ENCODE measurements at places on chromosomes 16 and 17.

DNA sequence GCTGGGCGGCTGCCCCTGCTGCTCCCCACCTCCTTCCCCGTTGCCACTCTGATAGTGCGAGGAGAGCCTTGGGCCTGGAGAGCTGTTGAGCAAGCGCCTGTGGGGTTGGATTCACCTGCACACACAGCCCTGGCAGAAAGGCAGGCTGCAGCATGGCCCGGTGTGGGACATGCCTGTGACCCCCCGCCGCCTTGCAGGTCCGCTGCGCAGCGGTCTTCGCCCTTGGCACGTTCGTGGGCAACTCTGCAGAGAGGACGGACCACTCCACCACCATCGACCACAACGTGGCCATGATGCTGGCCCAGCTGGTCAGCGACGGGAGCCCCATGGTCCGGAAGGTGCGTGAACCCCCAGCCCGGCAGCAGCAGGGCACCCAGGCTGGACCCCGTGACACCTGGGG lies 106.8 kb upstream of the CHMP6 start:
- no peak for DNase-seq

GRCh38 chr16:62764572-62764971 lies 728.3 kb upstream of the CDH8 start:
- DNase-seq, result no peak

DNA sequence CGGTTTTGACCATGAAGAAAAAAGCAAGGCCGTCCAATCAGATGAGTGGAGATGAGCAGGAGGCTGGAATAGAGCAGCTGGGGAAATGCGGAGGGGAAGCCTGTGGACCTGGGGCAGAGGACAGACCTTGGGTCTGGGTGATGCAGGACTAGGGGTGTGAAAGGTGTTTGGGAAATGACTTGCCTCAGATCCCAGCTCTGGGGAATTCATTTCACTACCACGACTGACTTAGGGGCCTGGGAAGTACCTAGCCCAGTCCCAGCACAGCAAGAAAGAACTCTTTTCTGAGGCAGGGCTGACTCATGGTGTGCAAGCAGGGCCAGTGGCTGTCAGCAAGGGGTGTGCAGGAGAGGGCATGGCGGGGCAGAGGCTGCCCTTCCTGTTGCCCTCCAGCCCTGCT lies 14.8 kb downstream of the DNAI2 start:
- peak; percentile 61 for DNase-seq

DNA sequence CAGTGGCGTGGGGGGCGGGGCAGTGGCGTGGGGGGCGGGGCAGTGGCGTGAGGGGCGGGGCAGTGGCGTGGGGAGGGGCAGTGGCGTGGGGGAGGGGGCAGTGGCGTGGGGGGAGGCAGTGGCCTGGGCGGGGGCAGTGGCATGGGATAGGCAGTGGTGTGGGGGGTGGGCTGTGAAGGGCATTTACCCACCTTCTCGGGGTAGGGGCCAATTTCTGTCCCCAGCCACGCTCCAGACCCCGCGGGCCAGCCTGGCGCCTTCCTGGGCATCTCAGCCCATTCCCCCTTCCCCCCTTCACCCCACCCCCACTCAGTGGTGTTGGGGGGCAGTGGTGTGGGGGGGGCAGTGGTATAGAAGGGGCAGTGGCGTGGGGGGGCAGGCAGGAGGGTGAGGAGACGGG lies 92.7 kb downstream of the LITAF start:
- DNase-seq, result no peak

DNA sequence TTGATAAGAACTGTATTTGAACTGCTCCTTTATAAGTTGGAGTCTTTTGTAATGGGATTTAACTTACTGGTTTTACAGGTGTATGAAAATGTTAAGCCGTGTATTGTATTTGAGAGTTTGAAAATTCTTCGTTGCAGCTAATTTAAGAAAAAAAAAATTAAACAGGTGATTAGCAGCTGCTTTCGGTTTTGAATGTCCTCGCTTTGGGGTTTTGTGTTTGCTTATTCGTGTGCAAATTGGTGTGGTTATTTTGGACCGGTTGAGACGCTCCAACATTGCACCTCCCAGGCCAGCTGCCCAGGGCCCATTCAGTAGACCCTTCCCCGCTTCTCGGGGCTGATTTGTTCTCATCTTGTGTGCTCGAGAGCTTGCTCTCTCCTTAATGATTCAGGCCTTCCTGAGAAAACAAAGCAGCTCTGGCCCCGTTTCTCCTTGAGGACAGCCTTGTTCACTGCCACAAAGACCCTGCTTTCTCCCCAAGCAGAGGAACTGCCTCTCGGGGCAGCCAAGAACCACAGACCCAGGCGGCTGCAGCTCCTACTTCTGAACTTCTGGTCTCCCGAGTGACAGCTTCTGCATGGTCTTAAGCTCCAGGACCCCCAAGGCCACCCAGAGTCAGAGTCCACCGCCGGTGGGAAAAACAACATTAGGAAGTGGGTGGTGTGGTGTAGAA lies 100.5 kb downstream of the MSI2 start:
- no peak for DNase-seq

GRCh38 chr17:77724876-77725615 lies 233.5 kb upstream of the TNRC6C start:
- no peak for DNase-seq

DNA sequence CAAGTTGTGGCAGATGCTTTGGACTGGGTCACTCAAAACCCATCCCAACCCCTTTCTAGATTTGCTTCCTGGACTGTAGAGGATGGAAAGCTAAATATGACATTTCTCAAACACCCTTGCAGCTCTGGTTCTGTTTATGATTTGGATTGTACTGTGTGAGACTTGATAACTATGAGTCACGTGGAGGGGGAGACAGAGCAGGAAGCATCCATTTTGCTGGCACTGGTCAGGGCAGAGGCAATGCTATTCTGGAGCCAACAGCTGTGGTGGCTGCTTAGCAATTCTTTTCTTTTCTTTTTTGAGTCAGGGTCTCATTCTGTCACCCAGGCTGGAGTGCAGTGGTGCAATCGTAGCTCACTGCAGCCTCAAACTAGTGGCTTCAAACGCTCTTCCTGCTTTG lies 13.6 kb upstream of the TERF2 start:
- DNase-seq, result peak; percentile 14

- peak; percentile 57 for DNase-seq
These were observed 4.4 kb downstream of the CACNA1G start for GRCh38 chr17:50564916-50565315.

DNA sequence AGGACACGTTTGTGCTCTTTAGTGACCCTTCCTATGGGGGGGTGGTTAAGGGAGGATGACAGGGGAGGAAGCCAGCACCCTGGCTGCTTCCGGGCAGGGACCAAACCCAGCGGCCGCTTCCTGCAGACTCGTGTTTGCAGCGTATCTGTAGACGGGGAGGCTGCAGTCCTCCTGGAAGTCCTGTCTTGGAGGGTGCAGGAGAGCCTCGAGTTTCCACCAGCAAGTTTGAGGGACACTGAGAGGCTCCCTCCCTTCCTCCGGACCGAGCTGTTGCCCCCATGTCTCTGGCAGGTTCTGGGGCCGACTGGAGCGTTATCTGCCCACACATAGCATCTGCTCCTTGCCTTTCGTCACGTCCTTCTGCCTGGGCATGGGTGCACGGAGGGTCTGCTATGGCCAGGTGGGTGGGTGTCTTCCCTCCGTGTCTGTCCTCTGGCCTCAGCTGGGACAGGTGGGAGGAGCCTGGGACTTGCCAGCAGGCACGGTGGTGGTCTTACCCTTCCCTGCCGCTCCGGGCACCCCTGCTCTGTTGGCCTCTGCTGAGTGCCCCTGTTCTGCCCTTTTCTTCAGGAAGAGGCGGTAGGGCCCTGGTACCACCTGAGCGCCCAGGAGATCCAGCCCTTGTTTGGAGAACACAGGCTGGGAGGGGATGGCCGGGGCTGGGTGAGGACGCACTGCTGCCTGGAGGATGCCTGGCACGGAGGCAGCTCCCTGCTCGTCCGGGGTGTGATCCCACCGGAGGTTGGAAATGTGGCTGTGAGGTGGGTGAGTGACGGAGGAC lies 8.8 kb downstream of the ENGASE start:
- DNase-seq, result no peak

- no peak for DNase-seq
These were observed 265.4 kb upstream of the FOXF1 start for GRCh38 chr16:86244936-86245335.

GRCh38 chr17:74960570-74961342 lies 11.8 kb downstream of the HID1 start:
- DNase-seq, result peak; percentile 84

GRCh38 chr17:65617496-65617895 lies 56.0 kb upstream of the AXIN2 start:
- no peak for DNase-seq

GRCh38 chr17:38735161-38735997 lies 5.2 kb downstream of the CISD3 start:
- DNase-seq, result peak; percentile 38

- no peak for DNase-seq
These were observed 63.0 kb upstream of the PVALEF start for GRCh38 chr17:81102352-81102751.

DNA sequence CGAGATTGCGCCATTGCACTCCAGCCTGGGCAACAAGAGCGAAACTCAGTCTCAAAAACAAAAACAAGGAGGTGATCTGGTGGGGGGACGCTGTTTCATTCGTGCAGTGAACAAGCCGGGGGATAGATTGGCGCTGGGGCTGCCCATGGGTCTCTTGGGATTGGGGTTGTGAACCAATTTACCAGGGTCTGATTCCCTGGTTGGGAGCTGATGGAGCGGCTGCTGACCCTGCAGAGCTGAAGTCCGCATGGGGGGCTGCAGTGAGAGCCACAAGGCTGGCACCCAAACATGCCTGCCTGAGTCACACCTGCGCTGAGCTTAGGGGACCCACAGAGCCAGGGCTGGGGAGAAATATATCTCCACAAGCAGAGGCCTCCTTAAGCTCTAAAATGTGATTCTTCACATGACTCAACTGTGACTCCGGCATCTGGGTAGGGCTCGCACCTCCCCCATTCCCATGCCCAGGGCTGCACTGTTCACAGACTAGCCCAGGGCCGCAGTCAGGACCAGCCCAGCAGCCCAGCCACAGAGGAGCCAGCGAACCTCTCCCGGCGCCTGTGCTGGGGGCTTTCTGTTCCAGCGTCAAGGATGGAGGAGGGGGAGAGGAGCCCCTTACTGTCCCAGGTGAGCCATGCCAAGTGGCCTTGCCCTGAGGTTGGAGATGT lies 5.0 kb downstream of the TSPAN10 start:
- peak; percentile 75 for DNase-seq

DNA sequence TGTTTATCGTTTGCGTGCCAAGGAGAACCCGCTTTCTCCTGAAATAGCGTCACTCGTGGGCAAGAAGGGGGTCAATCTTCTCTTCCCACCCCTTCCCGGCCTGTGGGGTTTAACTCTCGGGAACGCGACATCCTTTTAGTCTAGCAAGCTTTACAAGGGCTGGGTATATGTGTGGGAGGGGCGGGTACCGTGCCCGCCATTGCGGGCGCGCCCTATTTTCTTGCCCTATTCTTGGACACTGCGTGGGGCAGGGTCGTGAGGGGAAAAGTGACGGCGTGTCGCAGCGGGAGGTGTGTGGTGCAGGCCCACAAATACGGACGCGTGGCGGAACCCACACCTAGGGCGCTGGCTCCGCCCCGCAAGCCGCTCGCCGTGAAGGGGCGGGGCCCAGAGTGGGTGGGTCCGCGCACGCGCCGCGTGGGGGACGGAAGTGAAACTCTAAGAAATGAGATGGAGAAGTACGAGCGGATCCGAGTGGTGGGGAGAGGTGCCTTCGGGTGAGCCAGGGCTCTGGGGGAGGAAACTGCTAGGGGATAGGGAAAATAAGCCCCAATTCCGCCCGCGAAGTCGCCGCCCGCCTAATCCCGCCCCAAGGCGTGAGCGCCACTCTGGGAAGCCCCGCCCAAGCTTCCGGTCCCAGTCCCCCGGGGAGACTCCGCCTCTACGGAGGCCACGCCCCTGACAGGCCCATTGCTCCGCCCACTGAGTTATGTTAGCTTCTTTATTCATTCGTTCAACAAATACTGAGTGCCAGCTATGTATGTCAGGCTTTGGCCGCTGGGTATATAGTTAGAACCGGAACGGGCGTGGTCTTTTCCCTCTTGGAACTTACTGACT lies at the start of gene NEK8:
Gene NEK8, plus strand, starts transcription at position 425 of the 837 bp plus-strand sequence. Its CDS starts 26 bp downstream, at position 451.
- DNase-seq, result peak; percentile 94

GRCh38 chr17:37137906-37138514 lies 189.3 kb downstream of the AATF start:
- no peak for DNase-seq

GRCh38 chr16:88306411-88306810 lies 76.3 kb upstream of the ZNF469 start:
- DNase-seq, result no peak

GRCh38 chr16:83727751-83728352 lies 79.9 kb upstream of the HSBP1 start:
- DNase-seq, result no peak

GRCh38 chr17:49372425-49372824 lies 10.4 kb upstream of the ZNF652 start:
- DNase-seq, result no peak

GRCh38 chr17:384622-385177 lies 32.1 kb upstream of the RPH3AL start:
- DNase-seq, result no peak

DNA sequence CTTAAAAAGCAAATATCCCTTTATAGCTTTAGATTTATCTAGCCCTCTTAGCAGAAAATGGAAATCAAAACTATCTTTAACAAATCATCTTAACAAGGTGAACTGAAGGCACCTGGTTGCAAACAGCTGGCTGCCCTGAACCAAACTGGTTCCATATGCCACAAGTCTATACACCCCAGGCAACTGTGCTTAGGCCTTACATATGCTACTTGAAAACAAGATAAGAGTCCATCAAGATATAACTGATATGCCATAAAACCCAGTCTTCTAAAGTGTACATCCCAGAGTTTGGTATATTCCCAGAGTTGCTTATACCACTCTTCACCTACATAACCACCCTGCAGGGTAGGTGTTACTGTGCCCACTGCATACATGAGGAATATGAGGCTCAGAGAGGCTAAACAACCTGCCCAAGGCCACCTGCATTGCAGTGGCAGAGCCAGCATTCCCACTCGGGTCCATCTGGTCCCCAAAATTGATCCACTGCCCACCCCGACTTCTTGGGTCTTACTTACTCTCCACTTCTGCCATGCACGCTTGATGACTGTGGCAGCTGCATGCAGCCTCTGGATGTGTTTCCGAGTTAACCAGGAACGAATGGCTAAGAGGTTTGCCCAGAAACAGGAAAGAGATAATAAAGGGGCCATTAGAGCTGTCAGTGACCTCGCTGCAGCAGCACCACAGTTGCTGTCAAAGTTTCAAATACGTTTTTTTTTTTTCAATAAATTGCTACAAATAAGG lies 12.2 kb downstream of the ZNHIT3 start:
- no peak for DNase-seq

GRCh38 chr16:72677662-72678447 lies 370.1 kb downstream of the ZFHX3 start:
- peak; percentile 1 for DNase-seq

GRCh38 chr17:14875557-14876412 lies 389.3 kb downstream of the PMP22 start:
- DNase-seq, result no peak
